ENCODE measurements at places on chromosomes 3 and 15. TPM values are rescaled to one million over a fixed set of nuclear protein-coding genes. Genes with fewer than 3 reads are reported as not detected.

The NUP210 gene
- total RNA-seq: under 0.01 TPM

The RASGRP1 gene
- total RNA-seq: 0.50 TPM

The SEMA4B gene
- total RNA-seq: 117 TPM

The LIPH gene
- 2.4 TPM for total RNA-seq

The SMCO1 gene
- total RNA-seq: not detected

The KIF7 gene
- total RNA-seq: 2.7 TPM

The TICRR gene
- under 0.01 TPM for total RNA-seq

The INSYN1 gene
- total RNA-seq: 1.7 TPM

The TMEM207 gene
- total RNA-seq: not detected

The IL17RD gene
- 7.7 TPM for total RNA-seq

The FAM3D gene
- total RNA-seq: 8.5 TPM

Data from nasal cavity respiratory epithelium epithelial cell of viscerocranial mucosa (primary cell).